ENCODE measurements at places on chromosomes 12 and 14. TPM values are rescaled to one million over a fixed set of nuclear protein-coding genes. Genes with fewer than 3 reads are reported as not detected.

The RDH12 gene
- polyA plus RNA-seq, result 0.63 TPM

The TBX3 gene
- 5.1 TPM for polyA plus RNA-seq

The CLEC7A gene
- not detected for polyA plus RNA-seq

The KRT6C gene
- polyA plus RNA-seq, result not detected

The ASIC1 gene
- polyA plus RNA-seq, result 13.8 TPM

- DNase-seq, result no peak
These were observed 543.6 kb downstream of the TMEM121 start for GRCh38 chr14:106069804-106070625.

- DNase-seq, result no peak
These were observed 183.1 kb downstream of the TMTC3 start for GRCh38 chr12:88325076-88325815.

Measured in brain (organoid and tissue), 16 donors.